OCI-M1 (cell line): ENCODE measurements at places on chromosomes 1 and 21.

DNA sequence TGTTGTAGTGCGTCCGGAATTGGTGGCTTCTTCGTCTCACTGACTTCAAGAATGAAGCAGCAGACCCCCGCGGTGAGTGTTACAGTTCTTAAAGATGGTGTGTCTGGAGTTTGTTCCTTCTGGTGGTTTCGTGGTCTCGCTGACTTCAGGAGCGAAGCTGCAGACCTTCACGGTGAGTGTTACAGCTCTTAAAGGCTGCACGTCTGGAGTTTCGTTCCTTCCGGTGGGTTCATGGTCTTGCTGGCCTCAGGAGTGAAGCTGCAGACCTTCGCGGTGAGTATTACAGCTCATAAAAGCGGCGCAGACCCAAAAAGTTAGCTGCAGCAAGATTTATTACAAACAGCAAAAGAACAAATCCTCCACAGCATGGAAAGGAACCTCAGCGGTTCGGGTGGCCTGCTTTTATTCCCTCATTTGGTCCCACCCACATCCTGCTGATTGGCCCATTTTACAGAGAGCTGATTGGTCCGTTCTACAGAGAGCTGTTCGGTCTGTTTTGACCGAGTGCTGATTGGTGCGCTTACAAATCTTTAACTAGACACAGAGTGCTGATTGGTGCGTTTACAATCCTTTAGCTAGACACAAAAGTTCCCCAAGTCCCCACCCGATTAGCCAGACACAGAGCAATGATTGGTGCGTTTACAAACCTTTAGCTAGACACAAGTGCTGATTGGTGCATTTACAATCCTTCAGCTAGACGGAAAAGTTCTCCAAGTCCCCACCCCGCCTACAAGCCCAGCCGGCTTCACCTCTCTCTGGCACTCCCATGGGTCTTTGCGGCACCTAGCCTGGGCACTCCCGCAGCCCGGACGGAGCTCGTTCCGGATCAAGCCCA is 49.6 kb upstream of the KRTAP19-8 start:
- DNase-seq: no peak

DNA sequence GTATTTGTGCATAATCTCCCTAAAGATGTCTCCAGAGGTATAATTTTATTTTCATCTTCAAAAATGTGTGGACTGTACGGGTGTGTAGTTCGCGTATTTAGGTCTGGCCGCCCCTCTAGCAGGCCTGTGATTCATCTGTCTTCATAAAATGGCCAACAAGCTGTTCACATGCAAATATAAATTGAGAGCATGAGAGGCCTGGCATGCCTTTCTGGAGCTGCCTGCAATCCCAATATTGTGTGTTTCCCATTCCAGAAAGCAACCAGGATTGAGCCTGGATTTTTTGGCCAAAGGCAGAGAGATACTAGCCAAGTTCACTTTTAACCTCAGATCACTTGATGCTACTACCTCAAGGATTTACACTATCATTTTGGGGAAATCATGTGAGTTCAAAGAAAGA is 197.2 kb downstream of the NFIA start:
- DNase-seq: no peak

GRCh38 chr1:5191470-5191869 is 537.1 kb downstream of the AJAP1 start:
- no peak for DNase-seq

- DNase-seq: no peak
Measured at GRCh38 chr1:98422816-98423215, 238.7 kb upstream of the SNX7 start.

GRCh38 chr1:213985209-213986019 is 2.4 kb upstream of the PROX1 start:
- DNase-seq: no peak

DNA sequence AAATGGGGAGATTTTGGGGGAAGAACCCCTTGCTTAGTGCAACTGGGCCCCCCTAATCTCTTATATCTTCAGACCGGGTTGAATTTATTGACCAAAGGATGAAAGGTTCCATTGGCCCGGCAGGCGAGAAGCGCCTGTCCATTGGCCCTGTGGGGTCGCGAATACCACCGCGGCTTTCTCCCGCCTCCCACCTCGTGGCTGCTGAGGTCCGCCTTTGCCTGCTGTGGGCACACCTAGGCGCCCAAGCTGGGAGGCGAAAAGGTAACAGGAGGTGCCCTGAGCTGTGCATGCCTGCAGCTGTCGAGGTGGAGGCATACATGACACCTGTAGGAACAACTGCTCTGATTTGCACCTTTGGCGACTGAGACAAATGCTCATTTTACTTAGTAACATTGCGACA is 21.1 kb upstream of the FLG2 start:
- no peak for DNase-seq

DNA sequence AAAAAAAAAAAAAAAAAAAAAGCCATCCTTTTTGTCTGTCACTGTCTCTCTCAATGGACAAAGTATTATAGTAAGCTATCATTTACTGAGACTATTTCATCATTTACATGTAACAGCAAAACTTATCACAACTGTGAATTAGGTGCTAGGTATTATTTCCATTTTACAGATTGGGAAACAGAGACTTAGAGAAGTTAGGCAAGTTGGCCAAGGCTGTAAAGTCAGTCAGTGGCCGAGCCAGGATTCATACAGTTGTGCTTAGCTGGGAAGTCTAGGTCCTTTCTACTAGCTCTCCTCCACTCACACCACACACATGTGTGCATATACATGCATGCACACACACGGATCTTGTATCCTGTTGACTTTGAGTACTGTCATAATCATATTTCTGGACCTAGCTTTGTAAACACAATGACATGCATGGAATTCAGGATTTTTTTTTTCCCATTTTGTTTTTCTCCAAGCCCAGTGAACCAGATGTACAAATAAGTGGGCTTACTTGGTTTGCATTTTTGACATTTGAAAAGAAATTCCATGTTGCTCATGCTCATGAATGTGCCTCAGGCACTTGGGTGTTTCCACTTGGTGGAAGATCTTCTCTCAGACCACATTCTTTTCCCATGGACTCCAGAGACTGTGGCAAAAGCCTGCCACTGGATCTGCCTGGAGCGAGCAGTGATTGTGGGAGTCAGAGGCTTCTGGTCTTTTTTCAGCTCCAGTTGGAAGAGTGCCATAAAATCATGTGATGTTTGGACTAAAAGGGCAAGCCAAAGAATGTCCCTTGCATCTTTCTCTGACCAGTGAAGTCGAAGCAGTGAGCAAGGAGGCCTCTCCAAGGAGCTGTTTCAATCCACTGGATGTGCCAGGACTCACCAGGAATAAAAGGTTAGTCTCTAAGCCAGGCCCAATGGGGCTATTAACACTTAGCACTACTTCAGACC is 61.7 kb upstream of the DNAJC6 start:
- DNase-seq: no peak

DNA sequence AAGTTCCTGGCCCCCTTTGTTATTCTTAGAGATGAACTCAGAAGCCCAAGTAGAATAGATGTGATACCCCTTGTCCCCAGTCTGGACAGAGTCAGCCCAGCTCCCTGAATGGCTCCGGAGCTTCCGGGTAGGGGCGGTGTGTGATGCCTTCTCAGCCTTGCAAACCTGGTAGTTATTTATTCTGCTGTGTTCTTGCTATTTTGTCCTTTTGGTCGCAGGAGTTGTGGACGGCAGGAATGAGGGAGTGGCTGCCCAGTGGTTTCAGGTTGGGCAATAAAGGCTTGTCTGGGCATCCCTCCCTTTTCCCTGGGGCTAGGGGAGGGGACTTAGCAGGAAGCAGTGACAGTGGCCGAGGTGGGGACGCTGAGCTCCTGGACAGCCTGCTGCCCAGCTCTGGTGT is 2.8 kb downstream of the PTPRU start:
- no peak for DNase-seq

DNA sequence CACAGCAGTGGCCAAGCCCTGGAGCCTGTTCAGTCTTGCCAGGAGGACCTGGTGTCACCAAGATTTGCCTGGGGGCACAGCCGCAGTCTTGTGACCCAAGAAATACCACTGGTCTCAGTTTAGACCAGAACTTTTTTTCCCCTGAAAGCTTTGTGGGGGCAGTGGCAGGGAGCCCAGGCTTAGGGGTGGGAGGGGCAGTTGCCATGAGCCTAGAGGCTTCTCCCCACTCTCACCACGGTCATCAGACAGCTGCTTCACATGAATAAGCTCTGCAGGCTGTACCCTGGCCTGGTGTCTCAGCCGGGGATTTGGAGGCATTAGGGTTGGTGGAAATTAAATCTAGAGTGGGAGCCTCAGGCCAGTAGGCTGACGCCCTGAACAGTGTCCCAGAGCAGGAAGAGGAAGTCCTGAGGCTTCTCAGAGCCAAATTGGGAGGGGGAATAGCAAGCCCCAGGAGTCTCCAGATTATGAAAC is 73.7 kb downstream of the SLC16A1 start:
- peak; percentile 43 for DNase-seq

DNA sequence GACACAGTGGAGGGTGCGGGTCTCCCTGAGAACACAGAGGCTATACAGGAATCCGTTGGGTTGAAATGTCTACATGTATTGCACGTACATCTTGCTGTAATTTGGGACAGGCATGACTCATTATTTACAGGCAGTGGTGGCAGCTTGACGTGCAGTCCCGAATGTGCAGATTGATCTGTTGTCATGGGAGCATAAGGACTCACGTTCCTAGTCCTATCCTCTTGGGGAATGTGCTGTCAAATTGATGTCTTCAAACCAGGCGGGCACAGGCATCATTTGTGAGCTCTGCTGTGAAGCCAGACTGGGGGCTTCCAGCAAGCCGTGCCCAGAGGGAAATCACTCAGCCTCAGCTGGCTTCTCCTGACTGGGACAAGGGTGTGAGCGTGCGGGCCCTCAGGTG is 40.5 kb downstream of the S100B start:
- no peak for DNase-seq

- DNase-seq: no peak
Measured at GRCh38 chr1:116104667-116105066, 6.5 kb upstream of the MAB21L3 start.

GRCh38 chr1:20476265-20477038 is 9.6 kb downstream of the CAMK2N1 start:
- DNase-seq: peak; percentile 26

DNA sequence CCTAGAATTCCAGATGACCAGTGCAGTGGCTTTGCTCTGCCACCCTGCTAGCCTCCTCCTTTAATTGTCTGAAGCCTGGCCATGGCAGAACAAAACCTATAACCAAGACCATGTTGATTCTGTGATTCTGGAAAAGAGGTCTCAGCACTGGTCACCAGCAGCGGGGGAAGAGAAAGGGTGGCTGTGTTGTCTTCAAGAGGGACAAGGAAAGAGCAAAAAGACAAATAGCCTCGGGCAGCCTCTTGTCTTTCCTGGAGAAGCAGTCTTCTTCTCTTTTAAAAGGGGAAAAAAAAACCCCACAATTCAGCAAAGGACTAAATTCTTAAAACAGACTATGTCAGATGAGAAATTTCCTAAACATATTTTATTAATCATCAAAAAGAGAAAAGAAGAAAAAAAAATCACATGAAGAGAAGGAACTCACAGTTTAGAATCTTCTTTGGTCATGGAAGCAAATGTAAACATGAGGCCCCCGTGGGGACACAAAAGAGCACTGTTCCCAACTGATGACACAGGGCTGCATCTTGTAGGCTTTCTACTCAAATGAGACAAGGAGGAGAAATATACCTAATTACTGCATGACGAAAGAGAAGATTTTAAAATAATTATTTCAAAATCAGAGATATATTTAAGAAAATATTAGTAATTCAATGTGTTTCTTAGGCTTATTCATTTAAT is 36.3 kb upstream of the RAP1GAP start:
- DNase-seq: no peak

DNA sequence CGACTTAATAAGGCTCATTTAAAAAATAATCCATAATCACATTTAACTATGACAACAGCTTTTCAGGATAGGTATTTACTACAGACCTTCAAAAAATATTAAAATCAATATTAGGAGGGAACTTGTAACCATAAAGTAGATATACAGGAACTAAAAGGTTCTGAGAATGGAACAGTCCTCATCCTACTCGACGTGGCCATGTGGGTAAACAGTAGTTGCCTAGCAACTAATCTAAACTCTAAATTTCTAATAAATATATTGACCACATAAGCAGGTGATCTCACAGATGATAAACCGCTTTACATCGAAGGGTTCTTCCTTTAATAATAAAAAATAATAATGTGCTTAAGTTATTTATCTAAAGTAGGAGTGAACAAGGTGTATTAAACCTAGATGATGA is 7.9 kb downstream of the AKT3 start:
- no peak for DNase-seq

DNA sequence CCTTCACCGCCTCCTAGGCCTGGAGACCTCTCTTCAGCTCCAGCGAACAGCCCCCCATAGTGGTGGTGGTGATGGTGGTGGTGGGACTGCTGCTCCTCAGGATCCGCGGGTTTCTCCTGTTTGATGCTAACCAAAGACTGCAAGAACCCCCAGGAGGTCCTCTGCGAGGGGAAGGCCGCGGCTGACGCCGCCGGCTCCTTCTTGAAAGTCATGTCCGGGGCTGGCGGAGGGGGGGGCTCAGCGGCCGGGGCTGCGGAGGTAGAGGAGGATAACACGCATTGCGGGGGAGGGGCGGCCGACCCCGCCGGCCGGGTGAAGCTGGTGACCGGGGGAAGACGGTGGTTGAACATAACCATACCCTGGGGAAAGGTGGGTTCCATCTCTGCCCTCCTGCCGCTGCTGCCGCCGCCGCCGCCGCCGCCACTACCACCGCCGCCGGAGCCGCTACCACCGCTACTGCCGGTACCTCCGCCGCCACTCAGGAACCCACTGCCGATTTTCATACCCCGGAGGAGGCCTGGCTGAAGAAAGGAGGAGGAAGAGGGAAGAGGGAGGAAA is 554 bp downstream of the ZNF281 start:
- DNase-seq: peak; percentile 45

DNA sequence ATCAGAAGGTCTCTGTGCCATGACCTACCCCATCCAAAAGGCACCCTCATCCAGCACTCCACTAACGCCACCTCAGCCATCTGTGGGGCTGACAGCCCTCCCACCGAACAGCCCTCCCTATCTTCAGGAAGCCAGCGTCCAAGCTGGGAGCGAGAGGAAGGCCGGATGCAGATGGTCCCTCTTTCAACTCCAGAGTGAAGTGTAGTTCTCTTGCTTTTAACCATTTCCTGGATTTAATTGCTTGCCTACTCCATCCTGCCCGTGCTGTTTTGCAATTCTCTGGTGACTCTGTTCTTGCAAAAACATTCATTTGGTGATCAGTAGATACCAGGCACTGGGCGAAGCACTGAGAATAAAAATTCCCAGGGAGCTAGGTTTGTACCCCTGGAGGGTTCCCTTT is 8.2 kb upstream of the DYRK1A start:
- no peak for DNase-seq

- peak; percentile 97 for DNase-seq
Measured at GRCh38 chr1:248828845-248829244, 3.1 kb upstream of the SH3BP5L start.

DNA sequence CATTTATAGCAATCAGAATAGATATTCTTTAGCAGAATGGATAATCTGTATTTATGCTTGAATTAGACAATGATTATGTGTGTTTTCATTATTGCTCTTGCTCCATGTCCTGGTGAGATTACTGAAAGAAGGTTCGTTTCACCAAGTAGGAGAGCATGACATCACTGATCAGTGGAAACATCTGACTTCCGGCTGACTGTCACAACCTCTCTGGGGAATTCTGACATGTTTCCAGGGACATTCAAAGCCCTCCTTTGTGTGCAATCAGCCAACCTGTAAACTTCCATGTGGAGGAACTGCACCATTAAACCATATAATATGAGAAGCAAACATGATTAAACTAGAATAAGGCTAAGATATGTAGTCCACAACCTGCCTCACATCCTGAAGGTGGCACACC is 424.8 kb upstream of the ADGRL4 start:
- DNase-seq: no peak
